ENCODE measurements at places on chromosomes 16 and 17.

DNA sequence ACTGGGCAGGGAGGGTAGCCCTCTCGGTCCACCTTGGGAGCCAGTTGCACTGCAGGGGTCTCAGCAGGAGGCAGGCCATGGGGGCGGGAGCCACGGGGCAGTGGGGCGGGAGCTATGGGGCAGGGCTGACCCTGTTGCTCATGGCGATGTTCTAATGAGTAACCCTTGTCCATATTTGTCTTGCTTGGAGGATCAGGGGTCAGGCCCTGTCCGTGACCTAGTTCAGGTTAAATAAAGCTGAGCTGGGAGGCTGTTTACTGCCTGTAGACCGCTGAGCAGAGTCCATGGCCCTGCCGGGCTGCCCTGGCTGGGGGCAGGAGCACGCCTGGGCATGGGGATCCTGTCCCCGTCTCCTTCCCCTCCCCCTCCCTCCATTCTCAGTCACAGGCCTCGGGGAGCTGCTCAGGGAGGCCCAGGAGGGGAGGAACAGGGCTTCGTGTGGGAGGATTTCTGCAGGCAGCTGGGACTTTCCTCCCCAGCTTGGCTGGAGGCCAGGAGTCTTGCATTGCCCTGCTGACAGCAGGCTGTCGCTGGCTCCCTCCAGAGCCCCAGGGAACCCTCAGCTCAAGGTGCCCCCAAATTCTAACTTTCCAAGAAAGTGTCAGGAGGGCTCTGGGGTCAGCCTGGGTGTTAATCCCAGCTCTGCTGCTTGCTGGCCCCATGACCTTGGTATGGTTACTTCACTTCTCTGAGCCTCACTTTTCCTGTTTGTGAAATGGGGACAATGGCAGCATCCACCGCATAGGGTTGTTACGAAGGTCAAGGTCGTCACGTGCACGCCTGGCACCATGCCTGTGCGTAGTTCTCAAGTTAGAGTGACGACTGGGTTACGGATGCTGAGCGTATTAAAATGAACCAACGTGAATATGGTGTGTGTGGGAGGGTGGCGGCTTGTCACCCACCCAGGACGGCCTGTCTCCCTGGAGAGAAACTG lies 6.1 kb upstream of the SERPINF2 start:
- DNase-seq = no peak

DNA sequence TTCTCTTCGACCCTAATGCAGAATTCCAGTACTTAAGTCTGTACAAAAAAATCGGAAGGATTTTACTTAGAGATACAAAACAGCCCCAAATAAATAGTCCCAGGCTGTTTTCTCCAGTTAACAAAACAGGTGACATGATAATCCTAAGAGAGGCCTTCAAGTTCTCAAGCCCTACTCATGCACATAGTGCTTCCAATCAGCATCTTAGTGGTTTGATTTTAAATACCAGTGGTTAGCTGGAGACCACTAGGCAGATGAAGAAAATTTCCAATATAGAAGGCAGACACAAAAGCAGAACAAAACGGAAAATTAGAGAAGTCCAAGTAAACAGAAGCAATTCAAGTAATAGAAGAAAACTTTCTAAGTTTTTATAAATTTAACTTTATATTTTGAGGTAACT lies 5.2 kb upstream of the OR4D2 start:
- no peak for DNase-seq

DNA sequence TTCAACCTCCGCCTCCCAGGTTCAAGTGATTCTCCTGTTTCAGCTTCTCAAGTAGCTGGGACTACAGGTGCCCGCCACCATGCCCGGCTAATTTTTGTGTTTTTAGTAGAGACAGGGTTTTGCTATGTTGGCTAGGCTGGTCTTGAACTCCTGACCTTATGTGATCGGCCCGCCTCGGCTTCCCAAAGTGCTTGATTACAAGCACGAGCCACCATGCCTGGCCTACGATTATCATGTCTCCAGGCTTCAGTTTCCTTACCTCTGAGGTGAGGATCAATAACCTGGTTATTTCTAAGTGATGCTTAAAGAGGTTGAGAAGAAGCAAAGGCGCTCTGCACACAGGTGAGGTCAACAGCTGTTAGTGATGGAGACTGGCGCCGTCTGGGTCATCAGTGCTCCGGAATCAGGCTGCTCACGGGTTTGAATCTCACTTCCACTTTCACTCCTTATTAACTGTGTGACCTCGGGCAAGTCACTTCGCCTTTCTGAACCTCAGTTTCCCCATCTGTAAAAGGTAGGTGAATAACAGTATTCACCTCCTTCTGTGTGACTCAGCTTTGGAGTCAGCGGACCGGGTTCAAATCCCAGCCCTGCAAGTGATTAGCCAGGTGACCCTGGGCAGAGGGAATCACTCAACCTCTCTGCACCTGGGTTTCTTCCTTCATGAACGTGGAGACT lies 745 bp upstream of the ABCC1 start:
- DNase-seq = no peak

DNA sequence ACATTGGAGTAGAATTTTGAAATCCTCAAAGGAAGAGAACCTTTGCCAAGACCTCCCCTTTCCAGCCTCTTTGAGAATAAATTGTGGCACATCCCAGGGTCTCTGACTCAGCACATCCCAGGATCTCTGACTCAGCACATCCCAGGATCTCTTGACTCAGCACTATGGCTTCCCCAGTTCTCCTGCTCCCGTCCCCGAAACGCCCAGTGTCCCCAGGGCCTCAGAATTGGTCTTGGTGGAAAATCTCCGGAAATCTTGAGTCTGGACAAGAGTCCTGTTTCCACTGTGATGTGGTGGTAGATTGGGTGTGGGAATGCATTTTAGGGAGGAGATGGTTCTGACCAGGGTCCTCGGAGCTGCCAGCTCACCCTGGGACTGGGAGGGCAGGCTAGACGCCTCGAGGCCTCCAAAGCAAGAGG lies 19.2 kb downstream of the PLXDC1 start:
- no peak for DNase-seq

DNA sequence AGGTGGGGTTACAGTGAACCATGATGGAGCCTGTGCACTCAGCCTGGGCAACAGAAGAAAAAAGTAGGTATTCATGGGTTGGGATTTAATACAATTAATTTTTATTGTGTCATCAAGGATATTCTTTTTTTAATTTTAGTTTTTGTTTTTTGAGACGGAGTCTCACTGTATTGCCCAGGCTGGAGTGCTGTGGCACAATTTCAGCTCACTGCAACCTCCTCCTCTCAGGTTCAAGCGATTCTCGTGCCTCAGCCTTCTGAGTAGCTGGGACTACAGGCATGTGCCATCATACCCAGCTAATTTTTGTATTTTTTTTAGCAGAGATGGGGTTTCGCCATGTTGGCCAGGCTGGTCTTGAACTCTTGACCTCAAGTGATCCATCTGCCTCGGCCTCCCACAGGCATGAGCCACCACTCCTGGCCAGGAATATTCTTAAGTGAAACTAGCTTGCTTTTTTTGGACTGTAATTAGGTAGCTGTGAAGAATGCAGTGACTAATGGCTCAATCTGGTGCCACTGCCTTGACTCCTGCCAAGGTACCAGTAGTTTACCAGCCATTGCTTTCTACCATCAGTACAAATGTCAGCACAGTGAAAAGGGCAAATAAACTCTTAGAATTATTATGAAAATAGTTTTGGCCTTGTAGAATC lies 4.8 kb downstream of the PPM1D start:
- no peak for DNase-seq

- DNase-seq = no peak
These were observed 20.1 kb upstream of the ZNF423 start for GRCh38 chr16:49875806-49876715.

GRCh38 chr16:59210955-59211541 lies 476.9 kb upstream of the GOT2 start:
- DNase-seq = no peak

- DNase-seq = no peak
These were observed 264.3 kb downstream of the CPPED1 start for GRCh38 chr16:12539185-12539929.

- DNase-seq = peak; percentile 42
These were observed 1.8 kb downstream of the GJD3 start for GRCh38 chr17:40362696-40363110.

GRCh38 chr17:83028851-83029250 lies 50.6 kb upstream of the METRNL start:
- no peak for DNase-seq

GRCh38 chr17:4945944-4946280 lies 2.4 kb downstream of the PFN1 start:
- DNase-seq = no peak

DNA sequence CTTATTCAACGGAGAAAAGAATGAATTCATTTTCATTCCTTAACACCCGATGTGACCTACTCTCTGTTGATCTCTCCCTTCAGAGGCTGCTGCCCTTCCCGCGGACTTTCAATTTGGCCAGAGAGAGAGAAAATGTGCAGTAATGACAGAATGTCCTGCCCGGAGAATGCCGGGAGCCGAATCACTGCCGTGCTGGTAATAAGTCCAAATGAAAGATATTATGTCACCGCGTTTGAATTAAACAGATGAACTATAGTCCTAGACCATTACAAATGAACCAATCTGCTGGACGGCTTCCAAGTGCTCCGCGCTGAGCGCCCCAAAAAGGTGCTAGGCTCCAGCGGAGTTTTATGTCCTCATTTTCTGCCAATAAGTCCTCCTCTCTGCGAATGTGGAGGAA lies 14.7 kb upstream of the C16orf82 start:
- DNase-seq = no peak

GRCh38 chr17:70390049-70390448 lies 220.7 kb downstream of the KCNJ2 start:
- DNase-seq = no peak

GRCh38 chr17:51540151-51540550 lies 279.8 kb downstream of the UTP18 start:
- no peak for DNase-seq

- no peak for DNase-seq
These were observed 6.2 kb upstream of the GSE1 start for GRCh38 chr16:85606904-85607303.

GRCh38 chr16:11251525-11252481 lies 4.2 kb downstream of the SOCS1 start:
- peak; percentile 71 for DNase-seq

GRCh38 chr17:58184986-58185761 lies 7.4 kb upstream of the EPX start:
- DNase-seq = no peak

DNA sequence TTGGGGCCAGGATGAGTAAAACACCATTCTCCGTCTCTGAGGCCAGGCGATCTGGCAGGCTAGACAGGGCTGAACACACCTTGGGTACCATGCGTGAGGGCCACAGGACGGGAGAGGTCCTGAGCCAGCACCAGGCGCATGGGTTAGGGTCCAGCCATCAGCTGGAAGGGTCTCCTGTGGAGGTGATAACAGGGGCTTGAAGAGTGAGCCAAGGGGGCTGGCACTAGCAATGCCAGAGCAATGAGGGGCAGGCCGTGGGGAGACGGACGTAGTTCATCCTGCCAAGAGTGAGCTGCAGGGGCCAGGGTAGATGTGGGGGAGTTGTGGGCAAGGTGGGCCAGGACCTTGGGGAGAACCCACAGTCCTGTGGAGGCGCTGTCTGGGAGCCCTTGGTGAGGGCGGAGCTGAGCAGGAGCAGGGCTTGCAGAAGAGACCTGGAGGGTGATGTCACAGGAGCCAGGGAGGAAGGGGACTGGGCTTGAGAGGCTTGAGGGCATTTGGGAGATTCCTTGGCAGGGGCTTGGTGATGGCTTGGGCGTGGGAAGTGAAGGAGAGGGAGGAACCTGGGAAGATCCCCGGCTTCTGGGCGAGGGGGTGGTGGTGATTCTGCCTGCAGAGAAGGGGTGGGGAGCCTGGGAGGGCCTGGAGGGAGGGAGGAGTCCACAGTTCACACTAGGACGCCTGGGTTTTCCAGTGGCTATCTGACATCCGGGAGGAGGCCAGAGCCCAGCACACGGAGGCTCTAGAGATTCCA lies 6.3 kb upstream of the NPTX1 start:
- no peak for DNase-seq

- no peak for DNase-seq
These were observed 19.9 kb downstream of the CEP295NL start for GRCh38 chr17:78883089-78883532.

- no peak for DNase-seq
These were observed 27.4 kb downstream of the RAB11FIP4 start for GRCh38 chr17:31418773-31419350.

DNA sequence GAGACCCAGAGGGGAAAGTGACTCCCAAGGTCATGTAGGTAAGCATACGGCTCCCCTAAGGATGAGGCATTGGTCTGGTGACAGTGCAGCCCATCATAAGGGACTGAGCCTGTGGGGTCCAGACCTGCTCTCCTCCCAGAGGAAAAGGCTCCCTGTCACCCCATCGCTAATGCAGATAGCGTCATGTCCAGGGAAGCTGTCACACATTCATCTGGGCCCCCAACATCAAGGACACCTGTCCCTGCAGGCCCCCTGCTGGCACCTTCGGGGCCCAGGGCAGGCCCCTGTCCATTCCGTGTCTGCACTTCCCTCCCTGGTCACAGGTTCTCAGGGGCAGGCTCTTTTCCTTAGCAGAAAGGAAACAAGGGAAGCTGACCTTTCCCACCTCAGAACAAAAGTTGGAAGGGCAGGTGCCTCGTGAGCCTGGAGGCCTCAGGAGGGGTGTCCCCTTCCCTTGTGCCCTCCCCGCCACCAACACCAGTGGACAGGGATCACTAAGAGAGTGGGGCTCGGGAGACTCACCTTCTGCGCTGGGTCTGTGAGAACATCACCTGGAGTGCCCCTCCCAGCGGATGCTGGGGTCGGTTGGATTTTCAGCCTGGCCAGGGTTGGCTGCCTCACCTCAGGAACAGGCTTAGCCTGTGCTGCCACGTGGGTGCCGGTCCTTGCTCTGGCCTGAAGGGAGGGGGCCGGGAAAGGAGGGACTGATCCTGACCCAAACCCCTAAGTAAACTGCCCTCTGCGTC lies 17.3 kb upstream of the LASP1NB start:
- DNase-seq = no peak

GRCh38 chr16:22423716-22424115 lies 49.3 kb upstream of the CDR2 start:
- DNase-seq = no peak

GRCh38 chr17:48753794-48754499 lies 25.4 kb upstream of the HOXB13 start:
- no peak for DNase-seq

DNA sequence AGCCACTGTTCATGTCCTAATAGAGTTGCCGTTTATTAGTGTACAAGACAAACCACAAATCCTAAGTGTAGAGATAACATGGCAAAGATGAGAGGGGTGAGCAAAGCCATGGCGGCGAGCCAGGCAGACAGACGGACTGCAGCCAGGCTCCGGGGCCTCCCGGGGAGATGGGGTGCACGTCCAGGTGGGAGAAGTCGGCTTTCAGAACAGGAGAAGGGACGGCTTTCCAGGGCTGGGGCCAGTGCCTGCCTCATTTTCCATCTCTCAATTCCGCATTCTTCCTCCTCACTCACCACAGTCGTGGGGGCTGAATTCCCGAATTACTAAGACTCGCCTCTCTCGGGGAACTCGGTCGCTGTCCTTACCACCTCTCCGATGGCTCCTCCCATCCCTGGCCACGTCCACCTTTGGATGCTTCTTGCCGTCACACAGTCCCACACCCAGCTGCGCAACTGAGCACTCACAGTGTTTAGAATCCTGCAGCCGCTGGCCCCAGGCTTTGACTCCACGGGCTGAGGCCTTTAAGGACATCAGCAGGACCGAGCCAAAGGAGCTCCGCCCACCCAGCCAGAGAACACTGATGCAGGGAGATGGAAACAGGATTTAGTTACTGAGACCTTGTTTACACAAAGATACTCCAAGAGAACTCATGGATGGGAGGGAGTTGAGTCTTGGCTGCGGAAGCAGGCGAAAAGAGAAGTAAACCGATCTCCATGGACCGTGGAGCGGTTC lies 59.7 kb downstream of the RNF112 start:
- no peak for DNase-seq

GRCh38 chr17:33124185-33124584 lies 132.5 kb downstream of the SPACA3 start:
- DNase-seq = no peak
